ENCODE measurements at places on chromosomes 1 and 21.

- no peak for DNase-seq
Measured at GRCh38 chr1:198662821-198663220, 24.0 kb downstream of the PTPRC start.

GRCh38 chr1:244760471-244760870 is 75.0 kb upstream of the COX20 start:
- no peak for DNase-seq

GRCh38 chr1:187460093-187460492 is 631.3 kb downstream of the PLA2G4A start:
- DNase-seq, result no peak

GRCh38 chr1:5891137-5891536 is 101.1 kb downstream of the NPHP4 start:
- no peak for DNase-seq

- peak; percentile 81 for DNase-seq
Measured at GRCh38 chr1:72397786-72398185, 115.4 kb upstream of the NEGR1 start.

DNA sequence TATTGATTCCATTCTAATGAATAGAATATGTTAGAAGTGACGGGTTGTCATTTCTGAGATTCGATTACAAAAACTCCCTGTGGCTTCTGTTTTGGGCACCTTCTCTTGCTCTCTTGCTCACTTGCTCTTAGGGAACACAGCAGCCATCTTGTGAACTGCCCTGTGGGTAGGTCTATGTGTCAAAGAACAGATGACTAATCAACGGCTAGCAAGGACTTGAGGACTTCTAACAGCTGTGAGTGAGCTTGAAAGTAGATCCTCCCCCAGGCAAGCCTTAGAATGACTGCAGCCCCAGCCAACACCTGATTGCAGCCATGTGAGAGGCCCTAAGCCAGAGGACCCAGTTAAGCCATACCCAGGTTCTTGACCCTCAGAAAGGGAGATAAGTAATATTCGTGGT is 49.3 kb downstream of the AZIN2 start:
- DNase-seq, result no peak

DNA sequence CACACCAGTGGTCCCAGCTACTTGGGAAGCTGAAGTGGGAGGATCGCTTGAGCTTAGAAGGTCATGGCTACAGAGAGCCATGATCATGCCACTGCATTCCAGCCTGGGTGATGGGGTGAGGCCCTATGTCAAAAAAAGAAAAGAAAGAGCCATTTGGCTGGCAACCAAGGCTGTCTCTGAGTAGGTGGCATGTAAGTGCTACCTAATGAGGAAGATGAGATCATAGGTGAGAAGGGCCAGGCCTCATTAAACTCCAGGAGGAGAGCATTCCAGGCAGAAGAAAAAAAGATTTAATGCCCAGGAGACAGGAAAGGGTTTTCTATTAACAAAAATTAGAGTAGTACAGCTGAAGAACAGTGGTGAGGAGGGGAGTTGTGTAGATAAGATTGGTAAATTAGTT is 103.4 kb upstream of the ZNF678 start:
- no peak for DNase-seq

GRCh38 chr1:2215909-2216766 is 12.0 kb upstream of the SKI start:
- no peak for DNase-seq

Data from fibroblast of gingiva (primary cell).